Activated gamma-delta T cell treated with Interleukin-2 at 50 U/mL for 16 hours (primary cell): ENCODE measurements at places on chromosomes 3 and 15.

- no peak for DNase-seq
Measured at GRCh38 chr3:152400887-152401286, 132.2 kb downstream of the MBNL1 start.

DNA sequence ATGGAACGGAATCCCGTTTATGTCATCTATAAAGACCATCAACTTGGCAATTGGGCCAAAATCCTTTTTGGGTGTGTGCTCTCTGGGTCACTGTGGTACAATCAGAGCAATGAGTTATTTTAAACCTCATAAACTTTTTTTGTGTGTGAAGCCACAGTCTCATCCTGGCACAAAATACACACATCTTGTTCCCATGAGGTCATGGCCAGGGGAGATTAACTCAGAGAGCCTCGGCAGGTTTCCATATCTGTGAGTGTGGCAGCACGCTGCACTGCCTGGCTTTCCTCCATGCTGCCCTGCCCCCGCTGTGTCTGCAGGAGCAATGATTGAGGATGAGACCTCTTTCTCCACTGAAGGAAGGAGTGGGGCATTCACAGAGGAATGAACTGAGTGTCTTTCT lies 54.0 kb upstream of the DLG1 start:
- no peak for DNase-seq

- no peak for DNase-seq
Measured at GRCh38 chr15:52109559-52110451, 2.8 kb downstream of the BCL2L10 start.

- no peak for DNase-seq
Measured at GRCh38 chr15:93091465-93091864, 2.5 kb upstream of the RGMA start.

DNA sequence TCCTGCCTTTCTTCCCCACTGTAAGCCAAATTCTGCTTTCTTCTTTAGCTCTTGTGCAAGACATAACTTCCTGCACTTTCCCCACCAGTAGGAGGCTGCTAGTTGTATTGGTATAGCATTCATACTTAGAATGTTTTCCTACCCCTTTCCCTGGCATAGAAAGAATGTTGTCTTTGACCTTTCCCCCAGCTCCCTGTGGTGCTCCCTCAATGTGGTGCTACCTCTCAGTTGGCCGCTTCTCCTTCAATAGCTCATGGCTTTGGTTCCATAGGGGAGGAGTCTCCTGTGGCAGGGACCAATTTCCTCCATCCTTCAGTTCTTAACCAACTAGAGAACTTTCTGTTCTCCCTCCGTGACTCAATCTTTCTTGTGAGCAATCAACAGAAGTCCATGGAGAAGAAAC lies 67.5 kb upstream of the AKAP13 start:
- DNase-seq: no peak

DNA sequence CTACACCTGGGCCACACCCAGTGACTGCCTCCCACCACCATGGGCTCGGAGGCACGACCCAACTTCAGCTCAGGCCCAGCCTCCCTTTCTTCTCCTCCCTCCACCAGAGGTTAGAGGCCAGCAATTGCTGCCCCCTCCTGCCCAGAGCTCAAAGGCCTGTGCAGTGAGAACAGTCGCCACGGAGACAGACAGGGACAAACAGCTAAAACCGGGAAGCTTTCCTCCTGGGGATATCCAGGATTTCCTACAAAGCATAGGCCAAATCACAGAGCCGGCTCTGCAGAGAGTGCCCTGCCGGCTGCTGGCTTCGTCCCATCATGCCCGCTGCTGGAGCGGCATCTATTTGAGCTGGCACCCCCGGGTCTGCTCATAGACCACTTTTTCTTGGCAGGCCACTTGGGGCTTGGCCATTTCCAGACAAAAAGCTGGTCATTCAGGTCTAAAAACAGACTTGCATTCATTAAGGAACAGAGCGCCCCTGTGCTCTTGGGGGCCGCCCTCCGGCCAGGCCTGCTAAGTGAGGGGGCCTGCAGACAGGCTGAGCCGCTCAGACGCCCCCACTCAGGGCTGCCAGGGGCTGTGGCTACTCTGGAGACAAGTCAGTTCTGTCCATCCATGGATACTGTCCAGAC lies 17.5 kb downstream of the GRAMD2A start:
- no peak for DNase-seq

- no peak for DNase-seq
Measured at GRCh38 chr15:95440712-95441111, 889.8 kb upstream of the NR2F2 start.

- DNase-seq: no peak
Measured at GRCh38 chr3:9732740-9733115, 1.2 kb downstream of the BRPF1 start.

- no peak for DNase-seq
Measured at GRCh38 chr3:46539443-46540005, 26.6 kb downstream of the LRRC2 start.

DNA sequence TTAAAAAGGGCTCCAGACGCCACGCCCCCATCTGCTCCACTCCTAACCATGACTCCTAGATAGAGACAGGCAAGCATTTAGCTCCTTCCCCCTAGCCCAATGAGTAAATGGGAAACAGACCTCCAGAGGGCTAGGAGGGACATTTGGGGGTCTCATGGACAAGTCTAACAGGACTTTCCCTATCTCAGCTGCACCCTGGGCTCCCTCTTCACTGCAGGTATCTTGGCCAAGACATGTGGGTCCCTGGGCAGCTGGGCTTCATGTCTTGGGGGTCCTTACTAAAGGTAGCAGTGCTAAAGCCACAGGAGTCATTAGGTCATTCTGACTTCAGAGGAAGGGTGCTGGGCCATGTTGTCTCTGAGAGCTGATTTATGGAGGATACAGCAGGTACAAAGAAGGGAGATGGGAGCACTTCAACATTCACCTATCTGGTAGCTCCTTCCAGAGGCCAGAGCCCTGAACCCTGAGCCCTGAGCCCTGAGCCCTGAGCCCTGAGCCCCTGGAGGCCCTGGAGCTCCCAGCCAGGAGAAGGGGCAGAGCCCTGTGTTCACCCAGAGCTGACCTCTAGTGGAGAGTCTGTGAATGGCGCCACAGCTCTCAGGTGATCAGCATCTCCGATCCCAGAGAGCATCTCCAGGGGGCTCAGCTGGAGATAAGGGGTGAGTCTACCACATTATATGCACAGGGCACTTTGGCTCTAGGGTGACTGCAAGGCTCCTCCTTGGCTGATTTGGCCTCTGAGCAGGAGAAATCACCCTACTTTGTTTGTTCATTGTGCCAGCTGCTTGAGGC lies 40.1 kb upstream of the EPHB1 start:
- DNase-seq: no peak

DNA sequence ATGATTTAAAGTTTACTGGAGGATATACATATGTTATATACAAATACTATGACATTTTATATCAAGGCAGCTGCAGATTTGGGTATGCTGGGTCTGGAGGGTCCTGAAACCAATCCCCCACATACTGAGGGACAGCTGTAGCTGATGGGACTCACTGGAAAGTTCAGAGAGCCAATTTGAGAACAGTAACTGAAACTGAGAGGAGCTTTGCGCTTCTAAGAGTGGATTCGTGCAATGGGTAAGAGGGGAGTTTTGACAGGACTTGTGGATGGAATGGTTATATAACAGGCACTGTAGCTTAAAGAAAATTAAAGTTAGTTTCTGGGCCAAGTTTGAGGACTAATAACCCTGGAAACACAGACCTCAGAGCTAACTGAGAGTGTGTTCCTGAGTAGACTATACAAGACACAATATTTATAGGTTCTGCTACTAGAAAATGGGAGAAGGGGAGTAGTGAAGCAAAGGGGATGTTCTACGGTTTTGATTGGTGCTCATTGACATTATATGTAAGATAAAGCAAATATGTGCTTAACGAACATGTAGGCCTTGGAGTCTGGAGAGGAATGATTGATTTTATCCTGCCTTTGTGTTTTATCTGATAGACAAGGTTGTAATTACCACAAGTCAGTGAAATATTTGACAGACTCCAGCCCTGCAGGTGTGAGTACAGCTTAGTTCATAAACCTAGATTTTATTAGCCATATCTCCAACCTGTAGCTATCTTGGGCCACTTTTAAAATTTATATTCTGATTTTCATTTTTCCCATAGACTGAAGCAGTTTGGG lies 4.8 kb upstream of the ZMAT3 start:
- no peak for DNase-seq

- DNase-seq: no peak
Measured at GRCh38 chr3:103437883-103438282, 1003.1 kb downstream of the ZPLD1 start.
